ENCODE measurements at places on chromosomes 3 and 15.

GRCh38 chr15:25718597-25718996 lies 144.5 kb downstream of the ATP10A start:
- no peak for DNase-seq

DNA sequence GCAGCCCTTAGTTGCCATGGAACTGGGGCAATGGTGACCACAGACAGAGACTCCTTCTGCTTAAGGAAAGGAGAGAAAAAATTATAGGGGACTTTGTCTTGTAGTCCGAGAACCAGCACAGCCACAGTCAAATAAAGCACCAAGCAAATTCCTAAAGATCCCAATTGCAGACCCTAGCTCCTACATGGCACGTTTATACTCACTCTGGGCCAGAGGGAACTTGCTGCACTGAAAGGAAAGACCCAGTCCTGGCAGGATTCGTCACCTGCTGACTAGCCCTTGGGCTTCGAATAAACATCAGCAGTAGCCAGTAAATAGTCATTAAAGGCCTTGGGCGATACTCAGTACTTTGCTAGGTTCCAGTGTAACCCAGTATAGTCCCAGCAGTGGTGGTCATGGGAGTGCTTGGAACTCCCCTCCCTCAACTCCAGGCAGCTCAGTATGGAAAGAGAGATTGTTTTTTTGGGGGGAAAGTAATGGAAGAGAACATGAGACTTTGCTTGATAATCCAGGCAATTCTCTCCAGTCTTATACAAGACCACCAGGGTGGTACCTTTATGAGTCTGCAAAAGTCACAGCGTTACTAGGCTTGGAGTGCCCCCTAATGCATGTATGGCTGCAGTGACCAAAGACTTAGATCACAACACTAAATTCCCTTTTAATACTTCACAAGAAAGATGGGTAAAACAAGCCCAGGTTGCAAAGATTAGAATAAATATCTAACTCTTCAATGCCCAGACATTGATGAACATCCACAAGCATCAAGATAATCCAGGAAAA lies 66.4 kb upstream of the AGTR1 start:
- DNase-seq: no peak

DNA sequence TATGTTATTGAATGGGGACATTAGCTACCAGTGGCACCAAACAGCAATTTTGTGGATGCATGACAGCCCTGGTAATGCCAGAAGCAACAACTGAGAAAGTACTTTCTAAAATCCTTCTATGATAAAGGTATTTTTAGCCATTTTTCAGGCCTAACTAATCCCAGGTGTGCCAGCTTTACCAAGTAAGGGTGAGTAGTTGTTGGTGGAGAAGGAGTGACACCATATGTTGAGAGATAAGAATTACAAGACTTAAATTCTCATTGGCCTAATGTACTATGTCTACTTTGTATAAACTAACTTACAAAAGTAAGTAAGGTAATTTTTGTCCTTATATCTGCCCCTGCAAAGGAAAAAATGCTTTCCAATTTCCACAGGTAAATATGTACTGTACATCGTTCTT lies 4.1 kb upstream of the COX17 start:
- DNase-seq: no peak

- no peak for DNase-seq
Observed at GRCh38 chr3:36447061-36447460, 66.8 kb downstream of the STAC start.

DNA sequence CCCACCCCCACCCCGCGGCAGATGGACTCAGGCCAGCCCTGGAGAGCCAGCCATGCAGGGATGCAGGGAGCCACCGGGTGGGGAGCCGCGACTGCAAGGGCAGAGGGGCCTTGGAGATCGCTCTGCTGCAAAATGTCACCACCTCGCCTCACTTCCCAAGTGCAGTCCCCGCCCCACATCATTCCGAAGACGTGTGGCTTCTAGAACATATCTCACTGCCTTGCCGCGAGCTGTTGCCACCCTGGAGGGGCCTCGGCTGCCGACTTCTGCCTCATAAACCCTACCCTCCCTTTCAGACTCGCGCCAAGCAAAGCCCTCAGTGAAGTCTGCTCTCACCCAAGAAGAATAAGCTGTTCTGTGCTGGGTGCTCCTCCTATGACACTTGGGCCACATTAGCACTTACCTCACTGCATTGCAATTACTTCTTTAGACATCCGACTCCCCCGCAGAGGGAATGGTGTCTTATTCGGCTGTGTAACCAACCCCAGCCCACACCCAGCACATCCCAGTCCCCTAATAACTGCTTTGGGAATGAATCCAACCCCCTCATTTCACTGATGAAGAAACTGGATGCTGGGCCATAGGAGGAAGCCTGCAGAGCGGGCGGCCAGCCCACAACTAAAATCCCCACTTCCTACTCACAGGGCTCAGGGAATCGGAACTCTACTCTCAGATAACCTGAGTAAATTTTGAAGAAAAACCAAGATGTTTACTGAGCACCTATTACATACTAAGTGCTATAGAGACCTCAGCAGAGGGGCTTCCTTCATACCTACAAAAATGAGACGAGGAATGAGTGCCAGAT lies 8.6 kb downstream of the TLE3 start:
- DNase-seq: no peak

- no peak for DNase-seq
Observed at GRCh38 chr3:73060302-73060723, 1.1 kb upstream of the EBLN2 start.

GRCh38 chr15:74817370-74817737 lies 4.7 kb downstream of the LMAN1L start:
- DNase-seq: no peak
